ENCODE measurements at places on chromosomes 3 and 15.

DNA sequence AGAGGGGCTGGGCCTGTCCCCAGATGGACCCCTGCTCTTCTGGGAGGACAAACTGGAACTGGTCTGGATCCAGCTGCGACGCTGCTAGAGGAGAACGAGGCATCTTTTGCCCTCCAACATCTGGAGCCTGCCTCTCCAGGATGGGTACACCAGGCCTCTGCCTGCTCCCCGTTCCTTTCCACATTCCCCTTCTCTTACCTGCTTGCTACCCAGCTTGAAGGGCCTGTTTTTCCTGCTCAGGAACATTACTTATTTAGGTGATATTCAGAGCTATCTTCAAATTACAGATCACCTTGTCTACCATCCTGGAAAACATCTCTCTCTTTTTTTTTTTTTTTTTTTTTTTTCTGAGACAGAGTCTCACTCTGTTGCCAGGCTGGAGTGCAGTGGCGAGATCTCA is 64.0 kb downstream of the CHRD start:
- no peak for DNase-seq

GRCh38 chr15:77538793-77539497 is 93.8 kb downstream of the LINGO1 start:
- no peak for DNase-seq

GRCh38 chr3:46662771-46663551 is 30.5 kb downstream of the ALS2CL start:
- no peak for DNase-seq

DNA sequence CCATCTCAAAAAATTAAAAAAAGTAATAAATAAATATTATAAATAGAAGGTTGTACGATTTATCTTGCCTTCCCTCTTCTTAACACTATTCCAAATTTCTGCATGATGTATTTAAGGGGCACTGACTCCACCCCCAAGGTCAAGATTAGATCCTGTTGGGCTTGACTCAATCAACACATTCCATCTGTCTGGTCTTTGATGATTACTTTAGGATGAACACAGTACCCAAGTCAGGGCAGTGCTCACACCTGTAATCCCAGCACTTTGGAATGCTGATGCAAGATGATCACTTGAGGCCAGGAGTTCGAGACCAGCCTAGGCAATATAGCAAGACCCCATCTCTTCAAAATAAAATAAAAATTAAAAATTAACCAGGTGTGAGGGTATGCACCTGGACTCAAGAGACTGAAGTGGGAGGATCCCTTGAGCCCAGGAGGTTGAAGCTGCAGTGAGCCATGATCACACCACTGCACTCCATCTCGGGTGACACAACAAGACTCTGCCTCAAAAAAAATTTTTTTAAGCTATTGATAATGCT is 14.1 kb upstream of the ATP1B3 start:
- no peak for DNase-seq

GRCh38 chr15:57290826-57291225 is 85.5 kb upstream of the CGNL1 start:
- no peak for DNase-seq

DNA sequence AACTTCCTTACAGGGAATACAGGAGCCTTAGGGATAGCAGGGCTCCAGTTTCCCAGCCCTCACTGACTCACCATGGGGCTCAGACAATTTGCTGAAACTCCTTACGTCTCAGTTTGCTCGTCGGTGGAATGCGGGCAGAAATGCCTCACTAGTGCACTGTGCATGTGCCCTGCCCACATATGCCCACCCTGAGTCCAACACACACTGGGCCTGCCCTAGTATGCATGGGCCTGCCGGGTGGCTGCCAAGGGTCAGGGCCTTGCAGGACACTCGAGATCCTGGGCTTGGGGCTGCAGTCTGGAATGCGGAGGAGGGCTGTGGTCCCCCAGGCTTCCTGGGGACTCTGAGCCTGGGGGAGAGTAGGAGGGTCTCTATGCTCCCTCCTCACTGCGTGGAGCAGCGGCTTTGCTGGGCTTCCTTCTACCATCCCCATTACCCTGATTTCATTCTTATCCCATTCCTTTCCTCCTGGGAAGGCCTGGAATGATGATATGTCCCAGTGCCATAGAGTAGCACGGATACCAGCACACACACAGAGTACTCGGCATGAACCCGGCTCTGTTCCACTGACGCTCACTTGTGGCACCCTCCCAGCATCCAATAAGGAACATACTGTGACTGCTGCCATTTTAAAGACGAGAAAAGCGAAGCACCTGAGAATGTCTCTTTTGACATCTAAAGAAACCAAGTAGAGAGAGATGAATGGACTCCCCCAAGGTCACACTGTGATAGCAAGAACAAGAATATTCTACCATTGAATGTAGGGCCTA is 124.2 kb downstream of the ASB7 start:
- DNase-seq, result no peak

GRCh38 chr3:15069441-15069840 is 4.3 kb upstream of the MRPS25 start:
- no peak for DNase-seq

DNA sequence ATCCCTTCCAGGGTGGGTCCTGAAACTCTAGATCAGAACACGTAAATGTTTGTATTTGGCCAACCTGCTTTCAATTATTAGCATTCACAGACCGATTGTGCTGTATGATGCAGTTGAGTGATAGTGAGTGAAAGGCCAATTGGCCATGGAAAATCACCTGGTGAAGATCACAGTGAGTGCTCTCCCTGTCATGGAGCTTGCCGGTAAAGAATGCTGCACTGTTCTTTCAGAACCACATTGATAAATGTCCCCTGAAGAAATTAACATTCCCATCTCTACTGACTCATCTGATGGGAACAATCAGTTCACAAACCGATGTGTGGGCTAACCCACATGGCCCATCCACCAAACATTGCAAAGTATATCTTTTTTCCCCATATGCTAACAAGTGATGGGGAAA is 324.8 kb upstream of the TBL1XR1 start:
- DNase-seq, result no peak

- no peak for DNase-seq
Measured at GRCh38 chr3:118587037-118587741, 447.5 kb downstream of the IGSF11 start.

- DNase-seq, result no peak
Measured at GRCh38 chr3:66082679-66083078, 44.0 kb upstream of the MAGI1 start.

- no peak for DNase-seq
Measured at GRCh38 chr3:4771243-4771642, 208.0 kb upstream of the BHLHE40 start.

GRCh38 chr15:91855241-91855640 is 1.7 kb downstream of the SLCO3A1 start:
- DNase-seq, result no peak

DNA sequence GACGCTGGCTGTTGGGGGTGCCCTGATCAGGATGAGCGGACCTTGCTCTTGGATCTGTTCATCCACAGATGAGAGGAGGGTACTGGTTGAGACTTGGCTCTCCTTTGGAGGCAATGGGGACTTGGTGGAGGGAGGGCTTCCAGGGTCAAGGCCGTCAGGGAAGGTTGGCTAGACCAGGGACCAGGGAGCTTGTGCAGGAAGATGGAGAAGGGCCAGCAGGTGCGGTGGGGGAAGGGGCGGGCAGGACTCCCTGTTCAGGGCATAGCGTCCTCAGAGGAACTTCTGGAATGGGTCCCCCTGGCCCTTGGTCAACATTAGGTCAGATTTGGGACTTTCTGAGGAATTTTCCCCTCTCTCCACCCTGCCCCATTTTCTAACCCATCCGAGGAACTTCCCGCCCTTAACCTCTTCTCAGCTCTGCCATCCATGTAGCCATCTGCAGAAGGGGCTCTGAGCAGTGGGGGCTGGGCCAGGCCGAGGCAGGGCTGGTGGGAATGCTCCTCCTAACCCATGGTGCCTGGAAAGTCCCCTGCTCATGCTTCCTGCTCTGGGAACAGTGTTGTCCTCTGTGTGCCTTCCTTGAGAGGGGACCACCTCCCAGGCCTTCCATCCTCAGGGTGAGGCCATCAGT is 11.5 kb downstream of the SNX33 start:
- no peak for DNase-seq

DNA sequence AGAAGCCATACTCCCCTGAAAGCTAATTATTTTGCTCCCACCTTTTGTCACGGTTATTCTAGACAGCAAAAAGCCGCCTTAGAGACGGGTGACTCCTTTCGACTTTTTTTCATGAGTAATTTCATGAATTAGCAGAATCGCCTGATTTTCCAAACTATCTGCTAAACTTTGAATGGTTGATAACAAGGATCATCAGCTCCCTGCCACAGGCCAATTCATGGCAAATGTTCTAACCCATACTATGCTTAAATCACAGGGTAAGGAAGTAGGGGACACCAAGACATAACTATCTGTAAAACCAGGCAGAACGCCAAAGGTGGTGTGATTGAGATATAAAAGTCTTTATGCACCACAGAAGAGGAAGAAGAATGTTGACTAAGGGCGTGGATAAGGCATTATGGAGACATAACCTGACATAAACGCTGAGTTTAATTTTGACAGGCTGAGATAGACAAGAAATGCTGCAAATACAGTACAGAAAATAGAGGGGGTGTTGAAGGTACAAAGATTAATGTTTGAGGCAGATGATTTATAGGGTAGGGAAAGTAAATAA is 891 bp upstream of the DMXL2 start:
- DNase-seq, result no peak

DNA sequence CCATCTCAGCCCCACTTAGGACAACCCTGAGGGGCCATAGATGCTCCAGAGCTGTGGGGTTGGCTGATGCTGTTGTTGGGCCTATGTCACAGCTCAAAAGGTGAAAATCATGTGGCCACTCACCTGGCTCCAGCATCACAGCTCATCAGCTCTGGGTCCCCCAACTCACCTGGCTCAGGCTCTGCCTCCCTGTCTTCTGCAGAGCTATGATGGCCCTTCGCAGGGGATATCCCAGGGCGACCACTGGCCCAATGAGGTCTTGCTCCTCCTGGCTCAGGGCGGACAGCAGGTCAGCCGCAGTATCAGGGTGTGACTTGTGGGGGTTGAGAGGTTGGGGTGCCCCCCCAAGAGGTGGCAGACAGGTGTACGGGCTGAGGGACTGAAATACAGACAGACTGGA is 15.7 kb downstream of the UBAP1L start:
- DNase-seq, result no peak

DNA sequence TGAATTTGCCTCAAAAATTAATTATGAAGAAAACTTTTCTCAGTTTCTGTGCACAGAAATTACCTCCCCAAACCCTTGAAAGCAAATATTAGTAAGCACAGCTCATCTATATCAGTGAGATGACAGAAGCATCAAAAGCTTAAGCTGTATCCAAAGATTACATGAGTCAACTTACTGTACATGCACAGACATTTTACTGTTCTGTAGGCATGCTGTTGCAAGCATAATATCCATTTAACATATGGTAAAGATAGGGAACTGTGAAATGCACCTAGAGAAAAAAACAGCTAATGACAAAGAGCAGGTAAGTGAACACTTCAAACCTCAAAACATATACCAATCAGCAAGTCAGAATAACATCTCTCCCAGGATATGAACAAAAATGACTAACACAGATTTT is 20.9 kb downstream of the SHOX2 start:
- no peak for DNase-seq

DNA sequence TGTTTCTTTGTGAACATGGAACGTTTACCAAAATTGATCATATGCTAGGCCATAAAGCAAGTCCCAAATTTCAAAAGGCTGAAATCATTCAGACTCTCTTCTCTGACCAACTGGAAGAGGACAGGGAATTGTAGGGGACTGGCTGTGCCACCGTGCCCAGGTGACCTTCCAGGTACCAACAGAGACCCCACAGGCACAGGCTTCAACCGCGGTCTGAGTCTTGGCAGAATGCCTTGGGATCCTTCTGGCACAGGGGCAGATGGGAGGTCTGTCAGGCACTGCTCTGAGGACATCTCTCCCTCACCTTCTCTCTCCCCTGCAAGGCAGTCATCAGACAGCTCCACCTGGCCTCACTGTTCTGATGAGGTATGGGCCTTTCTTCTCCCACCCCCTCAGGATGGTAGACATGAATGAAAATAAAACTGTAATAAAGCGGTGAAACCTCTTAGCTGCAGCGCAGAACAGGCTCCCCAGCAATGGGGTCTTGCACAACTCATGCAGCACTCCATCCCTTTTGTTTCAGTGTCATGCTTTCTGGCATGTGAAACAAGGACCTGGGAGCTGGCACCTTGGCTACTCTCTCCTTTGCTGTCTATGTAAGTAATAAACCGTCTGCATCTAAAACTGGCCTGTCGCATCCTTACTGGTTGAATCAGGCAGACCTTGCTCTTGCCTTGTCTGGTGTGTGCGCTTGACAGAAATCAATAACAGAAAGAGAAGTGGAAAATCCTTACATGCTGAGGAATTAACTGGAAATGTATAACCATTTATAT is 289.2 kb downstream of the KLF13 start:
- no peak for DNase-seq

- no peak for DNase-seq
Measured at GRCh38 chr3:65265942-65266590, 578.3 kb upstream of the ADAMTS9 start.

DNA sequence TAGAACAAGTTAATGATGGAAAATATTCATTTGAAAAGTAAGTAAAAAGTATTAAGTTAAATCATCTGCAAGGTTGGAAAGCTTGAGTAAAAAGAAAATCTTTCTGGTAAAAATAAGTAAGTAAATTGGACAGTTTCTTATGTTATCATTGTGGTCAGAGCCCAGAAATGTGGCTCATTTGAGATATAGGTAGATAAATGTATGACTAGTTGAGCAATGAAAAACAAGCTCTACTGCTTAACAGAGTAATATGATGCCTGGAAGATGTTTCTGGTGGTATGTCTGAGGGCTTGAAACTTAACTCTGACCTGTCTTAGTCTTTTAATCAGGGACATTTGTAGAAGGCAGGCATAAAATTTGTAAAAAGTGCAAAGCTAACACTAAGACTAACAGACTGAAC is 444.0 kb downstream of the MFSD1 start:
- DNase-seq, result no peak

DNA sequence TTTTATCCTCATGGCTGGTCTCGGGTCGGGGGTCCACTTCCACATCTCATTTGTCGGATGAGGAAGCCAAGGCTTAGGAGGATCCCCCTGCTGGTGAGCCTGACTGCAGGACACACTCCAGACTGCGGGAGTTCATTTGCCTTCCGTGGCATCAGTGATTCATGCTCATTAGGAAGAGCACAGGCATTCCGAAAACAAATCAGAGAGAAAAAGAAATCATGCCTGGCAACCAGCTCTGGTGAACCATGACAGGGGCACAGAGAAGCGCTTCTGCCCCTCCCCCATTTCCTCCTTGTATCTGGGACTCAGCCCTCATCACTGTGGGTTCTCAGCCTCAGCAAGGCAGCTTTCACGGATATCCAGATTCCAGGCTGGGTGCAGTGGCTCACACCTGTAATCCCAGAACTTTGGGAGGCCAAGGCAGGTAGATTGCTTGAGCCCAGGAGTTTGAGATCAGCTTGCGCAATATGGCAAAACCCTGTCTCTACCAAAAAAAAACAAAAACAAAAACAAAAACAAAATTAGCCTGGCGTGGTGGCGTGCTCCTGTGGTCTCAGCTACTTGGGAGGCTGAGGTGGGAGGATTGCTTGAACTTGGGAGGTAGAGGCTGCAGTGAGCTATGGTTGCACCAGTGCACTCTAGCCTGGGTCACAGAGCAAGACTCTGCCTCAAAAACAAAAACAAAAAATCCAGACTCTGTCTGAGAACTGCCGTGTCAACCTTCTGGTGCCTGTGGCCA is 28.4 kb downstream of the IRAK2 start:
- DNase-seq, result no peak

GRCh38 chr15:98548139-98548971 is 100.0 kb upstream of the IGF1R start:
- peak; percentile 67 for DNase-seq
